ENCODE measurements at places on chromosomes 11 and 22.

DNA sequence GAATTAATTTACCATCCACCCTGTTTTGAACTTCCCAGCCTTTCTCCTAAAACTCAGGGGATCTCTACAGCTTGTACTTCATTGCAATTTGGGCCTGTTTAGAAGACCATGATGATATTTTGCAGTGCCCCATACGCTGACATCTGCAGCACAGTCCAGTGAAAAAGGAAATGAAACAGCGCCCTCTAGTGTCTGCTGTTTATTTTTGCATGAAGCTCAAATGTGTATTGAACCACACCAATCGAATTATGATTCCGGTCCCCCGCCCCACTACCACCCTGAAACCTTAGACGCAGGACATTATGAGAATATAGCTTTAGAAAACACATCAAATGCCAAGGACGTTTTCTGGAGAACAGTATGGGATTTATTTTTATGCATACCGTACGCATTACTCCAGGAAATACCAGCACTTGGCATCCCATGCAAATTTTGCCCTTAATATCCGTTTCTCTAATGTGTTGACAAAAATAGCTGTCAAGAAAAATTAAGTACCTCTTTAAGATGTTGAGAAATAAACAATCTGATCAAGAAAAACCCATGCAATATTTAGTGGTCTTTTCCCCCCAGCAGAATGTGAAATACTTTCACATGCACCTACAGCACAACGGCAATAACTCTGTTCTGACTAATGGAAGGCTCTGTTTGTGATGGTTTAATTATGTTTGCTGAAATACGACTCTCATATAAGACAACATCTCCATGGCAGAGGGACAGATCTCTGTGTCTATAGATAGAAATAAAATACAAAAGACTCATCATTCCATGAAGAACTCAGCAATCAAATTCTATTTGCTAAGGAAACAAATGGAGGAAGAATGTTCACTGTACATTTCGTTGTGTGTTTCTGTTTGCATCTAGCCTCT lies 93.9 kb downstream of the TECTA start:
- DNase-seq, result no peak

- DNase-seq, result no peak
Measured at GRCh38 chr22:24982301-24983056, 30.0 kb downstream of the KIAA1671 start.

DNA sequence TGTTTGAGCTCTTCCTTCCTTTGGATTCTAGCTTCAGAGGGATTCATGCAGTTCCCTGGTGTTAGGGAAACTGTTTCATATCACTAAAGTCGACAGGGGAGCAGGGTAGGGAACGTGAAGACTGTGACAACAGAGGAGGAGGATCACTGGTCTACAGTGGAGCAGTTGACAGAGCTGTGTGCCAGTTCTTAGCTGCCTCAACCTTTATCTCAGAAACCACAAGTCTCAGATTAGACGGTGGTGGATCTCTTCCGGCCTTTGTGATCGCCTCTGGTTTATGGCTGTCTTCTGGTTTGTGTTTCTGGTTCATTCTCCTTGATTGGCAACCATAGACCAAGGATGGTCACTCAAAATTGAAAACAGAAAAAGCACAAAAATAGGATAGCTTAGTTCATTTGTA lies 538.9 kb upstream of the API5 start:
- DNase-seq, result no peak

GRCh38 chr11:111095327-111095726 lies 150.2 kb upstream of the POU2AF2 start:
- no peak for DNase-seq

DNA sequence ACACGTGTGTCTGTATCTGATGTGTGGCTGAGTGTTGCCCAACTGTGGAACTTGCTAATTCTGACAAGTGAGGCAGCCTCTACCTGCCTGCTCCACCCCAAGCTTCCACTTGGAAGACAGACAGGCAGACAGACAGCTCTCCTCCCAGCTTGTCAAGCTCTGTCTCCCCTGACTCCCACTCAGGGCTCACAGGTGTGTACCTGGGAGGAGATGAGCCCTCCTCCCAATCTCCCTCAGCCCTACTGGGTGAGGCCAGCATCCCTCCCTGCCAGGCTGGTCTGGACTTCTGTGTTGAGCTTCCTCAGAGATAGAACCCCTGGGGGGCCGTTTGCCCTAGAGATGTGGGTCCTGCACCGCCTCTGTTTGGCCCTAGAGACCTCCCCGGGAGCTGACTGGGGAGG lies 1.0 kb upstream of the CHRM1 start:
- DNase-seq, result no peak

DNA sequence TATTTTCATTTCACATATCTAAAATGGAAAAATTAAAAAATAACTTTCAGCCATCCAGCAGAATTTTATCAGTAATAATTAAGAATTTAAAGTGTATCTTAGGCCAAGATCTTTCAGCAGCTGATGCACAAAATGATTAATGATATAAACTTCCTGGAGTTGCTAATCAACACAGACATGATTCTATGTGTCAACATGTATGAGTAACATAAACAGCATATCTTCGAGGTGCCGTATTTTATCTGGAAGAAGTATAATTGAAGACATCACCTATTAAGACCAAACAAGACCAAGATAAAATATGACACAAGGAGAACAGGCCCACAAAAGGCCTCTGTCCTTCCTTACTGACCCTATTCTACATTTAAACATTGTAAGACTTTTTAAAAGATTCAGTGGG lies 45.2 kb downstream of the SLC5A12 start:
- no peak for DNase-seq

DNA sequence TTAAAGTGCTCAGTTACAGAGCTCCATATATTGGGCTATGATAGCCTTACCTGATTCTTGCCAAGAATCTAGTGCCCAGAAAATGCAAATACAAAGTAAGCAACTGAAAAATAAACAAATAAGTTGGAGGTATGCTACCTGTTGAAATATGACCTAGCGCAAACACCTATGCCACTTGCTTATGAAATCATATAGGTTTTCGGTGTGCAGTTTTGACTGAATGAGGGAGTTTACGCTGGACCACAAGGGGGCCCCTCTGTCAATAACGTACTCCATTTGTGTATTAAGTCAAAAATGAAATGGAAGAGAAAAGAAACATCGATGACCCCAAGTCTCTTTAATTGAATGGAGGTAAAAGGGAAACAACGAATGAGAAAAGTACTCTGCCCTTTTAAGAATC lies 84.9 kb upstream of the TRIM77 start:
- no peak for DNase-seq

DNA sequence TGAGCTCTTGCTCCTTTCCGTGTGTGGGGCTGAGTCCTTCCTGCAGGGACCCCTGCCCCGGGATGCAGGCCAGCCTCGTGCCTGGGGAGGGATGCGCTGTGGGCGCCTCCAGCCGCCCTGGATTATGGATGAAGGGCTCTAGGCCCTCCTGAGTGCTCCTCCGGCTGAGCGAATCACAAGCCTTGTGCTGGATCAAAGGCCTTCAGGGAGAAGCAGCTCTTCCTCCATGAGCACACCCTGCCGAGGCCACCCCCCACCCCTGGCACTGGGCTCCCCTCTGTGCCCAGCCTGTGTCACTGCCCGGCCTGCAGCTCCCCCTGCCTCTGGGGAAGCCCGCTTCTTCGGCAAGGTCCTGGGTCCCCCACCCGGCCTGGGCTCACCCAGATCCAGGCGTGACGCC lies 43.8 kb downstream of the BRSK2 start:
- no peak for DNase-seq

DNA sequence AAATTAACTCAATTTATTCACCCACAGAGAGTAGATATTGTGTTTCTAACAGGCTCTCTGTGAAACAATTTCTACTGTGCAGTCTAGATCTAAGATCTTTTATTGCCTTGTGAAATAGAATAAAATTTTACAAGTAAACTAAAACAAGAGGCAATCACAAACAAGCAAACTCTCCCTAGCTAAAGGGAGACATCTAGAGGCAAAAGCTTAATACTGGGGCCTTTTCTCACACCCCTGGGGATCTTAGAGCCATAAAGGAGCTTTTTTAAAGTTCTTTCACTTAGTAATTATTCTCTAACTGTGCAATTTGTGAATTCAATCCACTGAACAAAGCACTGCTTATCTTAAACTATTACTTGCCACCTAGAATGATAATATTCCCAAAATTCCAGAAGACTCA lies 19.7 kb downstream of the ALG9 start:
- no peak for DNase-seq

GRCh38 chr22:33564683-33565082 lies 355.6 kb downstream of the LARGE1 start:
- DNase-seq, result no peak

- no peak for DNase-seq
Measured at GRCh38 chr11:34348919-34349318, 8.9 kb downstream of the ABTB2 start.

DNA sequence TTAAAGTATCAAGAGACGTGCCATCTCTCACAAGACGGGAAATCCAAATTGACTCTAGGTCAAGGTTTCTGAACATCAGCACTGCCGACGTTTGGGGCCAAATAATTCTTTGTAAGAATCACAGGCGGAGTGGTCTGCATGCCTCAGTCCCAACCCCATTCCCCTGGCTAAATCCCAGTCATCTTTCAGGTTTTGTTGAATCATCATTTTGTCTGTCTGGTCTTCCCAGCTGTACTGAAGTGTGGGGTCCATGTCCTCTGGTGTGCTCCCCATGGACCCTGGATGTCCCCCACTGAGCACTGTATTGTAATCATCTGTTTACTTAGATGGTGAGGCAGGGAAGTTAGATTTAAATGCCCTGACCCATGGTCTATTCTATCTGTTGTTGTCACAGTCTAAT lies 103.6 kb upstream of the GALNT18 start:
- no peak for DNase-seq

DNA sequence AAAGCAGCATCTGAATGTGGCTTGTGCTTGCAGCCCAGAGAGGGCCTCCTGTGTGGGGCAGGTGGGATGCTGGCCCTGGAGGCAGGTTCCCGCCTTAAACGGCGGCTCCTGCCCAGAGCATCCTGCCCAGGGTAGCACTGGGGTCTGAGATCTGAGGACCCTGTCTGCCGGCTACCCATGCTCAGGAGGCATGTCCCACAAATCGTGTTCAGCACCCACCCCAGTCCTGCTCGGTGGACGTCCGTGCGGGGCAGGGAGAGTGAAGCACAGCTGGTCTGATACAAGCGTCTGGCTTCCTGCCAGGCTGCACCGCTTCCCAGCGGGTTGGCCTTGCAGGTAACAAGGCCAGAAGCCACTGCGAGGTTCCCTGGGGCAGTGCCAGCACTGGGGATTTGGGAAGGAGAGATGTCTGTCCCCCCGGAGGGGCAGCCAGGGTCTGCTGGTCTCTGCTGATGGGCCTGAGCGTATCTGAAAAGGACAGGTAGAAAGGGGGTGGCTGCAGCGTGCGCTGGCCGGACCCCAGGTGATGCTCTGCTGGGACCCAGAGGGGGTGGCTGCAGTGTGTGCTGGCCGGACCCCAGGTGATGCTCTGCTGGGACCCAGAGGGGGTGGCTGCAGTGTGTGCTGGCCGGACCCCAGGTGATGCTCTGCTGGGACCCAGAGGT lies 3.6 kb downstream of the TRABD start:
- peak; percentile 58 for DNase-seq

DNA sequence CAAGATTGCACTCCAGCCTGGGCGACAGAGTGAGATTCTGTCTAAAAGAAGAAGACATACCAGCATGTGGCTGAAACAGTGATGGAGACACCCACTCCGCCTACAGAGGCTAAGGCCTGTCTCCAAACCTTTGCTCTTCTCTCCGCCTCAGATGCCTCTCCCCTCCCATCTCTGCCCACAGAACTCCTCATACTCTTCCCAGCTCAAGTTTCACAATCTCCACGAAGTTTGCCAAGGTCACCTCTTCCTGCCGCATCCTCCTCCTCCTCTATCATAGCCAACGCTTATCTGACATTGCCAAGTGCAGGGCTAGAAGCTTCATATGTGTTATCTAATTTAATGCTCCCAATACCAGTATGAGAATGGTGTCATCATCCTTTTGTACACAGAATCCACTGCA lies 25.9 kb upstream of the FBLN1 start:
- DNase-seq, result no peak

DNA sequence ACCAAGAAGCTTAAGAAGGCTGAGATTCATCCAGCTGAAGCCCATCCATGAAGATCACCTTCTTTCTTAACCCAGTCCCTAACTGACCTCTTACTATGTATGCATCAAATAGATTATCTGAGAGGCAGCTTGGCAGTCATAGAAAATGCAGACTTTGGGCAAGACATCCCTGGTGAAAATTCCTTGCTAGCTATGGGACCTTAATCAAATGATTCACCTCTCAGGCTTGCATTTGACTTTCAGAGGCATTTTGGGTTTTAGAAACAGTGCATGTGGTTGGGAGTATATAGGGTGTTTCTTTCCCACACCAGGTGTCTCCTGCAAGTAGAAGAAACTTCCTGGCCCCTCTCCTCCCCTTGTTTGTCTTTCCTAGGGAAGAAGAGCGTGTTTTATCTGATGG lies 188.5 kb upstream of the ISX start:
- DNase-seq, result no peak

GRCh38 chr22:38716826-38717225 lies 11.1 kb downstream of the GTPBP1 start:
- peak; percentile 18 for DNase-seq

DNA sequence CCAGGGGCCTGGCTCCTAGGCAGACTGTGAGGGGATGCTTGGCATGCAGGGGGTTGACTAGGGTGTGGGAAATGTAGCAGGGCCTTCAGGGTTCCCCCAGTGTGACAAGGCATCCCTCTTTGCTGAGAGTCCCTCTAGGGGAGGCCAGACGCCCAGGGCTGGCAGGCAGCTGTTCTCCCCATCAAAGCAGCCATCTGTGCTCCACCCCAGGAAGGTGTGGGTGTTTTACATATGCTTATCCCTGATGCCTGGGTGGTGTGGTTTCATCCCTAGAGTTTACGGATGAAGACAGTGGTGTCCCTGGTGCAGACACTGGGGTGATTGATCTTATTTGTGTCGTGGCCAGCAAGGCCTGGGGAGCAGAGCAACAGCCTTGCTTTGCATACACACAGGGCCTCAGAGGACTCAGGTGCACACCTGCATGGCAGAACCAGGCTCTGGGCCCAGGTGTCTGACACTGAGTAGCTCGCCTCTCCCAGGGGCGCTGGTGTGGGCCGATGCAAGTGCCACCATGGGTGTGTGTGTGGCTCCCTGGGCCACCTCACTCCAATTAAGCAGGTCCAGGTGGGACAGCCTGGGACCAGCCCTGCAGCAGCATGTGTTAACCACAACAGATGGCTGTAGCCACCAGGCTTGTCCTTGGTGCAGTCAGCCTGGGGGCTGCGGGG lies 74.2 kb downstream of the MED15 start:
- DNase-seq, result no peak

GRCh38 chr11:6094186-6094585 lies 13.3 kb upstream of the OR56B4 start:
- DNase-seq, result no peak

GRCh38 chr22:42022162-42022847 lies 23.7 kb downstream of the WBP2NL start:
- DNase-seq, result no peak

GRCh38 chr11:134573857-134574256 lies 161.8 kb upstream of the B3GAT1 start:
- no peak for DNase-seq

DNA sequence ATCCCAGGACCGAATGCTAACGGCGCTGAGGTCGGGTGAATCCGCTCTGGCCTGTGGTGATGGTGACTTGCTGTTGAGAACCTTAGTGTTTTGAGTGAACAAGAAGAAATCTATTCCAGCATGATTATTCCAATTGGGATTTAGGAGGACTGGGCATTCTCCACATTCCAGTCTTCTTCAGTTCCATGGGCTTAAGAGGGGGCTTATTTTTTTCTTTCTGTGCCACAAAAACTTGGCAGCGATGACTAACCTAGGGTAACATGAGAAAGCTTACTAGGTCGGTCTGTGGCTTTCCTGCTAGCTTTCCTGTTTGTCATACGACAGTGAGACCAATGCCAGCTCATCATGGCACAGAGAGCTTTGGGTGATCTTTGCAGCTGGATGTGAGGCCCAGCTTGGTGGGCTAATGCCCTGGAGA lies 62.9 kb upstream of the ATXN10 start:
- no peak for DNase-seq

- DNase-seq, result no peak
Measured at GRCh38 chr11:69089258-69089657, 40.5 kb downstream of the TPCN2 start.
